ENCODE measurements at places on chromosomes 2 and 18. TPM values are rescaled to one million over a fixed set of nuclear protein-coding genes. Genes with fewer than 3 reads are reported as not detected.

DNA sequence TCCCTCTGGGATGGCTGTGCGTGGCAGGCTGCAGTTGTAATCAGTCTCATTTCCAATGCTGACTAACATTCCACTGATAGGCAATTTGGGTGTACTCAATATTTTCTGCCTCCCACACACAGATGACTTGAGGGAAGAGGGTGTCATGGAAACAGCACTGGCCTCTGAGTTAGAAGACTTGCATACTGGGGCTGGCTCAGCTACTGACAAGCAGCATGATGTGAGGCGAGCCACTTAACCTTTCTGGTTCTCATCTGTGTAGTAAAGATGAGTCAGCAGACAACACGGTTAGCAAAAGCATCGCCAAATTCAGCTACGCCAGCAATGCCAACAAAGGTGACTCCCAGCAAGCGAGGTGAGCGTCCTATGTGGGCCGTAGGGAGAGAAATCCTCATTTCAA lies 73.5 kb downstream of the COLEC12 start:
- no peaks in the 10 kb centered on the region for H3K27me3 ChIP-seq
- H3K4me3 ChIP-seq: no peak overlapping the region
- no peaks in the 10 kb centered on the region for H3K4me1 ChIP-seq
- DNase-seq: no peak

GRCh38 chr2:3263487-3263886 lies 114.1 kb downstream of the EIPR1 start:
- DNase-seq: no peak
- no peaks in the 10 kb centered on the region for H3K4me1 ChIP-seq
- peaks cover 8% of the 10 kb centered on the region for H3K36me3 ChIP-seq
- H3K4me3 ChIP-seq: no peak overlapping the region
- H3K27ac ChIP-seq: no peak overlapping the region

GRCh38 chr2:117825437-117825836 lies 10.9 kb downstream of the DDX18 start:
- H3K27me3 ChIP-seq: no peaks in the 10 kb centered on the region
- H3K4me1 ChIP-seq: no peaks in the 10 kb centered on the region
- no peak overlapping the region for H3K4me3 ChIP-seq
- H3K36me3 ChIP-seq: peaks cover 100% of the 10 kb centered on the region

- H3K36me3 ChIP-seq: no peaks in the 10 kb centered on the region
- H3K4me3 ChIP-seq: no peak overlapping the region
- no peaks in the 10 kb centered on the region for H3K27me3 ChIP-seq
- no peaks in the 10 kb centered on the region for H3K4me1 ChIP-seq
Observed at GRCh38 chr2:140504601-140505000, 1626.2 kb downstream of the LRP1B start.

PLB1 gene
- polyA plus RNA-seq: 1.4 TPM

All from stomach (tissue), 19 donors.